ENCODE measurements at places on chromosomes 5 and 9.

GRCh38 chr9:15421990-15422371 is 695 bp upstream of the SNAPC3 start:
- DNase-seq = no peak

DNA sequence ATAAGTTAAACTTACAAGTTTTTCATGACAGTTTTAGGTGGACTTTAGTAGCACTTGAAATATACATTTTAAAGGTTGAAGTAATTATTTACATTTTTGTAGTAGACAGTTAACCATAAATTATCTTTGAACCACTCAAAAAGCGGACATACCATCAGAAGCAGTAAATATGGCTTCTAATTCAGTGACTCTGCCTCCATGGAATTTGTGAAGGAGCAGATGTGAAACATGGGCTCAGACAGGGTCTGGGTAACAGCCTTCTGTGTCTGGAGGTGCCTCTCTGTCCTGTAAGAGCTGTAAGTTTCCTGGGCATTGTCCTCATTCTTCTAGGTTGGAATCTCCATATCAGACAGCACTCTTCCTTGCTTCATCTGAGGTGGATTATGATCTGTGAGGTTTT is 12.4 kb downstream of the RLN2 start:
- DNase-seq = no peak

- DNase-seq = no peak
These were observed 203.9 kb downstream of the CTNND2 start for GRCh38 chr5:11700391-11700790.

GRCh38 chr5:169281625-169282024 is 19.3 kb downstream of the SLIT3 start:
- no peak for DNase-seq

- DNase-seq = no peak
These were observed 53.6 kb upstream of the RANBP6 start for GRCh38 chr9:6068983-6069382.

GRCh38 chr5:132489051-132489770 is 1.4 kb downstream of the IRF1 start:
- no peak for DNase-seq

Measured in nucleus accumbens (tissue), 56 donors.